Ascending aorta (tissue), 2 donors: ENCODE measurements at places on chromosomes 6 and 20. TPM values are rescaled to one million over a fixed set of nuclear protein-coding genes. Genes with fewer than 3 reads are reported as not detected.

The TPX2 gene
- total RNA-seq: not detected

The ULBP3 gene
- 24.2 TPM for total RNA-seq

The PAX1 gene
- not detected for total RNA-seq

The SLC35A1 gene
- total RNA-seq: 7.9 TPM

The TMEM74B gene
- not detected for total RNA-seq
